ENCODE measurements at places on chromosomes 7 and 10. TPM values are rescaled to one million over a fixed set of nuclear protein-coding genes. Genes with fewer than 3 reads are reported as not detected.
A peak's percentile ranks its signal among the peaks of the same experiment; 100 is the strongest.

GRCh38 chr7:148657929-148658328 lies 40.8 kb upstream of the CUL1 start:
- H3K4me3 ChIP-seq, result no peak overlapping the region
- H3K27ac ChIP-seq, result no peak overlapping the region
- no peaks in the 10 kb centered on the region for H3K36me3 ChIP-seq
- H3K4me1 ChIP-seq, result no peaks in the 10 kb centered on the region
- DNase-seq, result no peak

Gene LIPN
- total RNA-seq, result not detected

GRCh38 chr10:34753014-34753757 lies 61.9 kb downstream of the PARD3 start:
- peaks cover 9% of the 10 kb centered on the region for H3K4me1 ChIP-seq
- no peak overlapping the region for H3K4me3 ChIP-seq
- H3K27ac ChIP-seq, result no peak overlapping the region
- H3K27me3 ChIP-seq, result no peaks in the 10 kb centered on the region

DNA sequence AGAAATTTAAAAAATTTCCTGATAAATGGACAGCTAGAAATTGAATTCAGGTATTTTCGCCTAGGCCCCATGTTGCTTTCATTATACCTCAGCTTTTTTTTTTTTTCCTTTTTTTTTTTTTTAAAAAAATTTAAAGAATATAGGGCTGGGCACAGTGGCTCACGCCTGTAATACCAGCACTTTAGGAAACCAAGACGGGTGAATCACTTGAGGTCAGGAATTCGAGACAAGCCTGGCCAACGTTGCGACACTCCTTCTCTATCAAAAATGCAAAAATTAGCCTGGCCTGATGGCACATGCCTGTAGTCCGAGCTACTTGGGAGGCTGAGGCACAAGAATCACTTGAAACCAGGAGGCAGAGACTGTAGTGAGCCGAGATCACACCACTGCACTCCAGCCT lies 334.0 kb downstream of the SORCS1 start:
- H3K27ac ChIP-seq, result no peak overlapping the region
- no peaks in the 10 kb centered on the region for H3K36me3 ChIP-seq
- H3K27me3 ChIP-seq, result no peaks in the 10 kb centered on the region
- no peak overlapping the region for H3K4me3 ChIP-seq
- H3K4me1 ChIP-seq, result no peaks in the 10 kb centered on the region

DNA sequence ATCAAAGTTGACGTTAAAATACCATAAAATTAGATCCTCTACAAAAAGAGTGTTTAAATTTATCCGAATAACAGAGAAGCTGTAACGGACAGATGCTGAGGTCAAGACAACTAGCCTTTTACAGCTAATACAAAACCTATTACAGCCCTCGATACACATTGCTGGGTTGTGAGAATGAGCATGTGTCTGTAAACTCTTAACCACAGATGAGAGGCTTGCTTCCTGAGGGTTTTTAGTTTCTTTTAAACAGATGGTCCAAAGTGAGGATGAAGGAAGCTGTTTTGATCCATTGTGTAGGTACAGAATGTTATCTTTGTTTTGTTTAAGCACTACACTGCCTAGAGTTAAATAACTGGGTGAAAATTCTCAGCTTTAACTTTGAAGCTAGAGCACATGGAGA lies 578.2 kb downstream of the PARD3 start:
- DNase-seq, result no peak
- H3K4me1 ChIP-seq, result no peaks in the 10 kb centered on the region
- H3K4me3 ChIP-seq, result no peak overlapping the region
- no peaks in the 10 kb centered on the region for H3K27me3 ChIP-seq
- H3K27ac ChIP-seq, result no peak overlapping the region

DNA sequence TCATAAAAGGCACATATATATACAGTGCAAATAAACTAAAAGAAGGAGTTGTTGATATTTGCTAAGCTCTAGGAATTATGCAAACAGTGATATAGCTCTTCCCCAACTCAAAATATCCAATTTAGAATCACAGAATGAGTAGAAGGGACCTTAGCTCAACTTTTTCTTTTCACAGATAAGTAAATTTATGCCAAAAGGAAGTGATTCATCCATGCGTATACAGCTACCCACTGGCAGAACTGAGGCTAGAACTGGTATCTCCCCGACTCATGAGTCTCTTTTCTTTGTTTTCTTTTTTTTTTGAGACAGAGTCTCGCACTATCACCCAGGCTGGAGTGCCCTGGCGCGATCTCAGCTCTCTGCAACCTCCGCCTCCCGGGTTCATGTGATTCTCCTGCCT lies 54.2 kb upstream of the SVIL start:
- no peak for DNase-seq
- H3K36me3 ChIP-seq, result no peaks in the 10 kb centered on the region
- no peak overlapping the region for H3K4me3 ChIP-seq
- H3K4me1 ChIP-seq, result peaks cover 4% of the 10 kb centered on the region
- H3K27me3 ChIP-seq, result no peaks in the 10 kb centered on the region

DNA sequence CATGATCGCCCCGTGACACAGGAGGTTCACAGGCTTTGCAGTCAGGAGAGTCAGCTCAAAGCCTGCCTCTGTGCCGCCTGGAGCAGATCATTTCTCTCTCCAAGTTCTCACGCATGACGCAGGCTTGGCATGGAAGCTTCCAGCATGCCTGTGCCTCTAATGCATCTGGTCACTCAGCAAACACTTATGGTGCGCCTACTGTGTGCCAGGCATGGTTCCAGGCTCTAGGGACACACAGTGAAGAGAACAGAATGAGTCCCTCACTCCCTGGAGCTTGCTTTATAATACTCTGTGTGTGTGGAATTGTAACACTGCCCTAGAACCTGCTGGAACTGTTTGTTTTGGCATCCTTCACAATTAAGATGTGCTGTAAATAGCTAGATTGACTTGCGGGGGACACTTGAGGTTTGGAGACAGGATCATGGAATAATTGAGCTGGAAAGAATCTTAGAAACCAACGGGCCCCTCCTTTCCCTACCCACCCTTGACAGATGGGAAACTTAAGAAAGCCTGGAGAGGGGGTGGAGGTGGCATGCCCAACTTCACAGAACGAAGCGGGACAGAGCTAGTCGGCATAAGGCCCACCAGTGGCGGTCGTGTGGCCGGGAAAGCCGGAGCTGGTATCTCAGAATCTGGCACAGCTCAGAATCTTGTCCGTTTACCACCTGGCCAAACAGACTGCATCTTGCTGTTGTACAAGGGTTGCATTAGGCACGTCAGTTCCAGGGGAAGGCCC lies 4.6 kb upstream of the MYH16 start:
- H3K27ac ChIP-seq, result no peak overlapping the region
- no peak overlapping the region for H3K4me3 ChIP-seq
- H3K4me1 ChIP-seq, result no peaks in the 10 kb centered on the region

DNA sequence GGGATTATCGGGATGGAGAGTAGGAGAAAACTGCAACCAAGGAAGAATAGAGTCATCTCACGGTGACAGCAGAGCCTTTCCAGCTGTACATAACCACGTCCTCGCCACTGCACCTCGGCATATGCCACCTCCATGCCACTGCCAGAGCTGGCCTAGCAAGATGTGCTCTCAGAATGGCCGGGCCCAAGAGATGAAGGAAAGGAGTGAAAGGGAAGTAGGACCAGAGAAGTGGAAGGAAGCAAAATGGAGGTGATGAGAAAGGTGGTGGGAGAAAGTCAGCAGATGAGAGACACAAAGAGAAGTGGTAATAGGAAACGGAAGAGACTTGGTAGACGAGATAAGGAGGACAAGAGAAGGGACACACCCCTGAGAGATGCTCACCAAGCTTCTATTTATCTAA lies 8.0 kb upstream of the CALU start:
- H3K4me1 ChIP-seq, result no peaks in the 10 kb centered on the region
- DNase-seq, result no peak
- H3K27me3 ChIP-seq, result peaks cover 8% of the 10 kb centered on the region
- H3K36me3 ChIP-seq, result no peaks in the 10 kb centered on the region
- no peak overlapping the region for H3K4me3 ChIP-seq

DNA sequence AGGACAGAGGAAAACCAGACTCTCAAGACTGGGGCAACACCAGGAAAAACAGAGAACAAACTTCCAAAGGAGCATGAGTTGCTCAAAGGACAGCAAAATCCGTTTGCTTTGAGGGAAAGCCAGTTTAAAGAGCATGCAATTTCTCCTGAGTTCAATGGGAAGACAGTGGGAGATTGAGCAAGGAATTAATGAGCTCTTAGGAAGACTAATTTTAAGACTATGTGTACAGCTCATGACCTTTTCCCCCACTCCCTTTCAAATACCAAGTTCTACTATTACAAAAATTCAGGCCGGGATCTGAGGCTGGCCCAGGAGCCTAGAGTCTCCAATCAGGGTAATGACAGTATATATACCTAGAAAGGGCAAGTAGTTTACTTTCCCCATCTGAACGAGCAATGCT lies 79.2 kb downstream of the EPDR1 start:
- no peak for DNase-seq
- no peaks in the 10 kb centered on the region for H3K36me3 ChIP-seq
- H3K27me3 ChIP-seq, result no peaks in the 10 kb centered on the region
- no peak overlapping the region for H3K27ac ChIP-seq
- no peak overlapping the region for H3K4me3 ChIP-seq
- H3K4me1 ChIP-seq, result no peaks in the 10 kb centered on the region

GRCh38 chr10:114953047-114953446 lies 15.1 kb downstream of the TRUB1 start:
- no peaks in the 10 kb centered on the region for H3K36me3 ChIP-seq
- no peaks in the 10 kb centered on the region for H3K27me3 ChIP-seq
- no peaks in the 10 kb centered on the region for H3K4me1 ChIP-seq
- H3K4me3 ChIP-seq, result no peak overlapping the region
- no peak overlapping the region for H3K27ac ChIP-seq
- DNase-seq, result no peak

Gene ANKRD7
- total RNA-seq, result not detected

DNA sequence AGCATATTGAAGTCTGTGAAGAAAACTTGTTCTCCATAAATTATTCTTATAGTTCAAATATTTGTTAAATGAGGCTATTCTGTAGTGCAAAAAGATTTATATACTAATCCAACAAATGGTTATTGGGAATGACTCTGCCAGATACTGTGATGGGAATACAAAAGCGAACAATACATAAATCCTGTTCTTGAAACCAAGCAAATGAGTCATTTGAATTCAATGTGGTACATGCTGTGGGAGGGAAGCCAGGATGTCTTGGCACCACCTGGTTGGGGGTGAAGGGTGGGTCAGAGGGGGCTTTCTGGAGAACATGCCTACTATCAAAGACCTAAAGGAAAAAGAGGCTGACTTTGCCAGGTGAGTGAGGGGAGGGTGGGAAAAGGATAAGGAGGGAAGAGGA lies 594.2 kb downstream of the CALN1 start:
- H3K4me1 ChIP-seq, result no peaks in the 10 kb centered on the region
- no peaks in the 10 kb centered on the region for H3K27me3 ChIP-seq
- no peak overlapping the region for H3K27ac ChIP-seq
- no peak overlapping the region for H3K4me3 ChIP-seq

DNA sequence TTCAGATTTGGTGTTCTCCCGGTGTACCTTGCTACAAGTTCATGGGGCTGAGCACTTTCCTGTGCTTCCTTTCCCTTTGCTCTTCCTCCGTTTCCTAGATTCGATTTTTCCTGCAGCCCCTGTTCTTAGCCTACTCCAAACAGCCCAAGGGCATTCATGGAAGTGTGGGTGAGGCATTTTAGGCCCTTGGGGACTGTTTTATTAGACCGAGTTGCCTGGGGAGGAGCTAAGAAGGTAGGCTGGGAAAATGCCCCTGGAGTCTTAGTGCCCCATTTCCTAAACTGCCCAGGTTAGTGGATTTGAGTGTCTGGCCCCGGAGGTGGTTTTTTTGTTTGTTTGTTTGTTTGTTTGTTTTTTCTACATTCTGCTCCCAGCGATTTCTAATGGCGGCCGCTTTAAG lies 1.8 kb downstream of the LRMDA start:
- no peak overlapping the region for H3K27ac ChIP-seq
- no peaks in the 10 kb centered on the region for H3K4me1 ChIP-seq
- no peak for DNase-seq
- H3K36me3 ChIP-seq, result no peaks in the 10 kb centered on the region
- H3K4me3 ChIP-seq, result no peak overlapping the region

Gene SP4
- total RNA-seq, result 2.6 TPM

Gene DTX2
- total RNA-seq, result 61.7 TPM

Gene LIPM
- total RNA-seq, result not detected

DNA sequence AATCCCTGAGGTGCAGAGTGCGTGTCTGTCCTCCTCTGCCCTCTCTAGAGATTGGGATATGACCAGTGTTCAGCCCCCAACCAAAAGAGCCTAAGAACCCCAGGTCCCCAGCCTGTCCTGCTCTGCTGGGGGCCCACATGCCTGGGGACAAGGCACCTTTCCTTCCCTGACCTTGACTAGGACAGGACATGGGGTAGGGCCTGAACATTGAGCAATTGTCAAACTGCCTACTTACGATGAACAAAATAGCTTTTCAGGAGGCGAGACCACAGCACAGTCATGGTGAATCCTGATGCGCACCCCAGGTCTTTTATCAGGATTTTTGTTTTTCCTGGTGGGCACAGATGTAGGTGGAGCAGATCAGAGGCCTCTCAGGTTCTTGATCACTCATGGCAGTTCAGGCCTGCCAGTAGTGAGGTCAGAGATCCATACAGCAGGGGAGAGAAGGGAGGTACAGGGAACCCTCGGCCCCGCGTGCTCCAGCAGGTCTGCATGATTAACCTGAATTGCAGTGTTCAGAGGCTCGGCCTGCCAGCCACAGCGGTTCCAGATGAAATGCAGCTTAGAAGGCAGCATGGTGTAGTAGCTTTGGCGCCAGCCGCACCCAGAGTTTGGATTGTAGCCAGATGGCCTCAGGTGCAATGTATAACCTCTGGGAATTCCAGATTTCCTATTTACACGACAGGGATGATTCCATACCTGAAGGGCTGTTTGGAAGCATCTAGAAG lies 191.3 kb downstream of the CUX1 start:
- no peaks in the 10 kb centered on the region for H3K36me3 ChIP-seq
- no peak overlapping the region for H3K4me3 ChIP-seq
- no peaks in the 10 kb centered on the region for H3K27me3 ChIP-seq
- peak overlapping the region; percentile 36 for H3K27ac ChIP-seq
- H3K4me1 ChIP-seq, result no peaks in the 10 kb centered on the region

Gene AKR1C1
- total RNA-seq, result 4.3 TPM

GRCh38 chr7:77950548-77950947 lies 152.0 kb downstream of the PHTF2 start:
- no peaks in the 10 kb centered on the region for H3K4me1 ChIP-seq
- H3K27ac ChIP-seq, result no peak overlapping the region
- H3K27me3 ChIP-seq, result no peaks in the 10 kb centered on the region
- no peaks in the 10 kb centered on the region for H3K36me3 ChIP-seq

Gene COMTD1
- 62.6 TPM for total RNA-seq

GRCh38 chr7:147605323-147605722 lies 985.2 kb upstream of the C7orf33 start:
- DNase-seq, result no peak
- H3K36me3 ChIP-seq, result no peaks in the 10 kb centered on the region
- H3K27ac ChIP-seq, result no peak overlapping the region
- no peak overlapping the region for H3K4me3 ChIP-seq
- H3K27me3 ChIP-seq, result no peaks in the 10 kb centered on the region

GRCh38 chr7:5523052-5523711 lies 99.5 kb upstream of the TNRC18 start:
- H3K4me1 ChIP-seq, result peaks cover 4% of the 10 kb centered on the region
- H3K27me3 ChIP-seq, result no peaks in the 10 kb centered on the region
- DNase-seq, result no peak
- peak overlapping the region; percentile 12 for H3K27ac ChIP-seq

- DNase-seq, result no peak
- H3K4me3 ChIP-seq, result no peak overlapping the region
- no peaks in the 10 kb centered on the region for H3K36me3 ChIP-seq
These were observed 8.4 kb downstream of the EIF4EBP2 start for GRCh38 chr10:70412356-70412755.

Data from colonic mucosa (tissue), 4 donors.